Natural killer cell (primary cell): ENCODE measurements at places on chromosomes 1 and 21.

- no peak overlapping the region for H3K27ac ChIP-seq
- H3K36me3 ChIP-seq, result peaks cover 56% of the 10 kb centered on the region
- H3K4me1 ChIP-seq, result no peaks in the 10 kb centered on the region
- H3K4me3 ChIP-seq, result no peak overlapping the region
- no peaks in the 10 kb centered on the region for H3K27me3 ChIP-seq
Measured at GRCh38 chr1:114395863-114396262, 115.1 kb downstream of the TRIM33 start.

- no peak overlapping the region for H3K27ac ChIP-seq
- peaks cover 14% of the 10 kb centered on the region for H3K4me1 ChIP-seq
- peak; percentile 34 for DNase-seq
- no peaks in the 10 kb centered on the region for H3K36me3 ChIP-seq
- H3K4me3 ChIP-seq, result peak overlapping the region; percentile 12
- peaks cover 23% of the 10 kb centered on the region for H3K27me3 ChIP-seq
Measured at GRCh38 chr1:31413405-31414001, 490 bp downstream of the SERINC2 start.

GRCh38 chr1:180144659-180145357 is 9.9 kb upstream of the QSOX1 start:
- no peak for DNase-seq
- no peaks in the 10 kb centered on the region for H3K36me3 ChIP-seq
- H3K27ac ChIP-seq, result no peak overlapping the region
- no peaks in the 10 kb centered on the region for H3K4me1 ChIP-seq

- DNase-seq, result no peak
- H3K27ac ChIP-seq, result no peak overlapping the region
- no peak overlapping the region for H3K4me3 ChIP-seq
- H3K27me3 ChIP-seq, result no peaks in the 10 kb centered on the region
Measured at GRCh38 chr1:82392513-82392912, 591.8 kb downstream of the ADGRL2 start.

DNA sequence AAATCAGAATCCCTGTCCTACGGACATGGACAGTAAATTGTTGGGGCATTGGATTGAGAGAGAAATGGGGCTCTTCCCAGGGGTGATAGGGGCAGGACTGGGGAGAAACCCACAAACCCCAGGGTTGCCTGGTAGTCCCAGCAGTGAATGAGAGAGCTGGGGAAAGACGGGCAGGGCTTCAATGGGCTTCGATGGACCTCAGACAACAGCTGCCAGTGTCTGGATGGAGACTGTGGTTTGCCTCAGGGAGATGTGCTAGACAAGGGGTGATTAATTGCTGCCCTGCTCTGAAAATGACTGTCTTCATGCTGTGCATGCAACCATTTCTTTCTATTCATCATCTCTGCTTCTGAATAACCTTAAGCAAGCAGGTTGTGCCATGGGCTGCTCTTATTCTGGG is 7.4 kb downstream of the GPR25 start:
- peaks cover 29% of the 10 kb centered on the region for H3K4me1 ChIP-seq
- no peak overlapping the region for H3K27ac ChIP-seq
- no peaks in the 10 kb centered on the region for H3K36me3 ChIP-seq
- no peak for DNase-seq
- H3K27me3 ChIP-seq, result no peaks in the 10 kb centered on the region
